ENCODE measurements at places on chromosomes 11 and 22. TPM values are rescaled to one million over a fixed set of nuclear protein-coding genes. Genes with fewer than 3 reads are reported as not detected.
A peak's percentile ranks its signal among the peaks of the same experiment; 100 is the strongest.

The OR51E2 gene
- total RNA-seq, result not detected

GRCh38 chr11:113673550-113674396, 32.3 kb downstream of the TMPRSS5 start:
- no peak for DNase-seq

GRCh38 chr11:93623179-93623578, 38.3 kb upstream of the CEP295 start:
- no peak for DNase-seq

DNA sequence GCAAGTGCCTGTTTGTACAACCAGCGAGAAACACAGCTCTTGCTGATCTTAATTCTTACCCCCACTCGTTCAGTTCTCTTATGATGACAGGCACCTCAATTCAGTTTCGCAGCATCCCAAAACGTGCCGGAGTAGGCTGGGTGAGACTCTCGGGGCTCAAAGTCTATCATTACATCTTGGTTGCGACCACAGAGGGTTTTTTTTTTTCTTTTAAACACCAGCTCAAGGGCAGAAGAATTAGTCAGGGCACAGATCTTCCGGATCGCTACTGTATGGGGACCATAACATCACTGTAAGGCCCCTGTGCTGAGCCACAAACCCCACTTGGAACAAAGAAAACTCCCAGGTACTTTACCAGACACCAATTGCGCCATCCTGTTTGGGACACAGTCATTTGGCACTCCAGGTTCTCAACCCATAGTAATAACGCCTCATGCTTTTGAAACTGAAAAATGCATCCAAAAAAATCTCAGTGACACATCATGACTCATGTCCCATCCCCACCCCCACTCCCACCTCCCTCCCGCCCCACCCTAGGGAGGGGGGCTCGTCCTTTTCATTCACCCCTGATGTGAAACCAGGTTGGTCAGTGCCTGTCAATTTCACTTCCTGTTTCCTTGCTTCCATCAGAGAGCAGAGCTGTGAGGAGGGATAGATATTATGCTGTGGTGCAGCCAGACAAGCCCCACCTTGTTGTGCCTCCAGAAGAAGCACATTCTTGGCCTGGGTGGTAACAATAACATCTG, 41.0 kb upstream of the CD5 start:
- peak; percentile 93 for DNase-seq

The CHRDL2 gene
- not detected for total RNA-seq

The MS4A3 gene
- not detected for total RNA-seq

- peak; percentile 64 for DNase-seq
Observed at GRCh38 chr11:79794484-79795393, 353.9 kb upstream of the TENM4 start.

GRCh38 chr11:7495882-7496551, 10.7 kb downstream of the OLFML1 start:
- DNase-seq, result no peak

DNA sequence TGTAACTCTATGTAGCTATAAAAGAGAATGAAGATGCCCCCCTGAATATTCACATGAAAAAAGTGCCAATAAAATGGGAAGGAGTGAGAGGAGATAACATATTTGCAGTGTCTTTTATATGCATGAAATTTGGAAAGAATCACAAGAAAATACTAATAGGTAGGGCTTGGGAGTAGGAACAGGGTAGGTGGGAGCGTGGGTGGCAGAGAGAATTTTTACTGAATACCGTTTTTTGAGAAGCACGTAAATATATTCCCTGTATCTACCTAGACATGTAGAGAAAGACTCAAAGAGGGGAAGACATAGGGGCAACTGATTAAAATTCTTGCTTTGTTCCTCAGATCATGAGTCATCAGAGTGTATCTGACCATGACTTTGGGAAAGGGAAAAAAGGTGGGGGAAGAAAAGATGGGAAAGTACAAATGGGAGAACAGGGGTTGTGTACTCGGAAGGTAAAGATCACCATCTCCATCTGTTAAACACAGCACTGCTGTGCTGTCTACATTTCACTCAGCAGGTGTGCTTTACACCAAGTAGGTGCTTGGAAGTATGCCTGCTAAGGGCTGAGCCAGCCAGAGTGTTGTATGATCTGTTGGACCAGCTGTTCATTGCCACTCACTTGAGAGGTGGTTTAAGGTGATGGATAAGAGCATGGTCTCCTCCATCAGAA, 16.0 kb downstream of the PRR5L start:
- DNase-seq, result no peak

DNA sequence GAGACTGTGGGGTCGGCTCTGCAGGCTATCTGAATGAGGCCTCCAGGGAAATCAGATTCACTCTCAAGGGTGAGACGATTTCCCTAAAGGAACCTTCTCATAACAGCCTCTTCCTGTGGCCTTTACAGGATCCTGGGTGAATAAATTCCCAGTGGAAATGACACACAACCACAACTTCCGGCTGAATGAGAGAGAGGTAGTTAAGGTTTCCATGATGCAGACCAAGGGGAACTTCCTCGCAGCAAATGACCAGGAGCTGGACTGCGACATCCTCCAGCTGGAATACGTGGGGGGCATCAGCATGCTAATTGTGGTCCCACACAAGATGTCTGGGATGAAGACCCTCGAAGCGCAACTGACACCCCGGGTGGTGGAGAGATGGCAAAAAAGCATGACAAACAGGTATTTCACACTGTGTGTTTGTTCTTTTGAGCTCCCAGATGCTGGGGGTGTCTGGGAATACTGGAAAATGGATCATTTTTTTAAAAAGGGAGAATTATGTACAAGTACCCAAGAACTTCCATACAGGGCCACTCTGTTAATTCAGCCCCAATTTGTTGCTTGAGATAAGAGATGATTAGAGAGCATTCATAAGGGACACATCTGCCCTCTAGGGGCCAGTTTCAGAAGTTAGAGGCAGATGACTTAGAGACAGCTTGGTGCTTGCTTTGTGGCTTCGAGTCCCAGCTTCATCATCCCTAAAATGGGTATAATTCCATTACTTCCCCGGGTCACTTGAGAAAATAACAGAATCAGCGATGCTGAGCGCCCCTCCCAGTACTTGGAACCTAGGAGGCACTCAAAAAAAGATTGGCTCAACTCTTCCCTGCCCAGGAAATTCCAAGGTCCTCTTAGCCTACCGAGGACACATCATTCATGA, 10.2 kb downstream of the SERPIND1 start:
- peak; percentile 39 for DNase-seq

- DNase-seq, result no peak
Observed at GRCh38 chr11:2156416-2157182, 4.4 kb downstream of the INS start.

GRCh38 chr11:339963-340362, 19.3 kb upstream of the IFITM3 start:
- DNase-seq, result no peak

GRCh38 chr11:71339396-71339881, 87.1 kb upstream of the SHANK2 start:
- DNase-seq, result peak; percentile 67

The OR52H1 gene
- total RNA-seq, result not detected

- no peak for DNase-seq
Observed at GRCh38 chr11:117639601-117640000, 157.4 kb downstream of the DSCAML1 start.

The CCDC15 gene
- 5.7 TPM for total RNA-seq

DNA sequence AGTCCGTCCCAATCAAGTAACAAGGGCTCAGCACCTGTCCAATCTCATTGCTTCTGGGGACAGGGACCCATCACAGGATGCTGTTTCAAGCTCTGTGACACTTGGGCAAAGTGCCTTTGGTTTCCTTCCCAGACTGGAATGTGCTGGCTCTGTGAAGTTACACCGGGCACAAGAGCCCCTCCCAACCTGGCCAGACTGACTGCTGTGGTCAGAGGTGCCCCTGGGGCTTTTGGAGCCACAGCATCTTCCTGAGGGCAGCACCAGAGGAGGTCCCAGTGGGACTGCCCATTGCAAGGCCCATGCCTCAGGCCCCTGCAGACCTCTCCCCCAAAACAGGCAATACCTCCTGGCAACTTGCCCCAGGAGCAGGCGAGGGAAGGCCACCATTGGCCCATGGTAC, 155.2 kb upstream of the GRK3 start:
- no peak for DNase-seq

DNA sequence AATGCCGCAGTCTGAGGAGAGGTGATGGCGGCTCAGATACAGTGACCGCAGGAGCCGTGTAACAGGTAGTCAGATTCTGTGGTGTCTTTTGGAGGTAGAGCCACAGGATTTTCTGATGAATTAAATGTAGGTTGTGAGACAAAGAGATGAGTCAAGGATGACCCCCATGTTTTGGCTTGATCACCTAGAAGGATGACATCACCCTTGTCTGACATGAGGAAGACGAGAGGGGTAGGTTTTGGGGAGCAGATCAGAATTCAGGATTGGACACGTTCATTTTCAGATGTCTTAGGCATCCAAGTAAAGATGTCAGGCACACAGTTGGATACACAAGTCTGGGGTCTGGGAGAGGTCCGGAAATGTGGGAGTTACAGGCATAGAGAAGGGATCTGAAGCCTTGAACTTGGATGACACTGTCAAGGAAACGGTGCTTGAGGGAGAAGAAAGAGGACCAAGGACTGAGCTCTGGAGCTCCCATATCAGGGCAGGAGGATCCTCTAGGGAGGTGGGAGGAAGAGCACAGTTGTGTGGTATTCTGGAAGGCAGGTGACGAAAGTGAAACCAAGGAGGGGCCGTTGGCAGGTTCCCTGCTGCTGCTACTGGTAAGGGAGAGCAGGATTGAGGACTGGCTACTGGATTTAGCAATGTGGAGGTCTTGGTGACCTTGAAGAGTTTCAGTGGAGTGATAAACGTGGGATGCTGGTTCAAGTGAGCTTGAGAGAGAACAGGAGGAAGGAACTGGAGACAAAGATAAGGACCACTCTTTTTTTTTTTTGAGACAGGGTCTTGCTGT, 12.6 kb upstream of the GDPD5 start:
- no peak for DNase-seq

DNA sequence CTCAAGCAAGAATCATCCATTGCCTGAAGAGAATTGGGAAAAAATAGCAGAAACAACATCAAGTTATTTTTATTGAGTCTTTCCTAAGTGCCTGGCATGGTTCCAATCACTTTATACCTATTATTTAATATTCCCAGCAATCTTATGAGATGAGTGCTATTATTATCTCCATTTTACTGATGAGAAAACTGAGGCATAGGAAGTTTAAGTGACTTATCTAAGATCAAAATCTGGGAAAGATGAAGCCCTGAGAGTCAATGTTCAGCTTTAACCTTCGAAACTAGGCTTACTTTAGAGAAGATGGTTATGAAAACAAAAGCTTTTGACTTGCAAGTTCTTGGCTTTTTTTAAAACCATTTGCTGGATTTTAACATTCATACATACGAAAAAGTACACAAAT, 141.6 kb downstream of the APIP start:
- DNase-seq, result no peak

GRCh38 chr11:110349138-110349996, 53.0 kb upstream of the RDX start:
- DNase-seq, result no peak

The ARL2 gene
- 93.3 TPM for total RNA-seq

The ENTHD1 gene
- not detected for total RNA-seq

The DEUP1 gene
- not detected for total RNA-seq

The E2F8 gene
- 4.4 TPM for total RNA-seq

GRCh38 chr11:66479394-66480116, 679 bp upstream of the DPP3 start:
- DNase-seq, result peak; percentile 83

DNA sequence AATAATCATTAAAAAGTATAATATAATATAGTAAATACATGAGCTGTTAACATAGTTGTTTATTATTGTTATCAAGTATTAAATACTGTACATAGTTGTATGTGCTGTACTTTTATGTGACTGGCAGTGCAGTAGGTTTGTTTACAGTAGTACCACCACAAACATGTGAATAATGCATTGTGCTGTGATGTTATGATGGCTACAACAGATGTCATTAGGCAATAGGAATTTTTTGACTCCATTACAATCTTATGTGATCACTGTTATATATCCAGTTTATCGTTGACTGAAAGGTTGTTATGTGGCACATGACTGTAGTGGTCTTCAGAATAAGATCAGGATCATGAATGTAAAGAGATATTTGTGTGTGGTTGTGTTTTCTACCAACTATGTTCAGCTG, 577.8 kb downstream of the JRKL start:
- DNase-seq, result no peak

DNA sequence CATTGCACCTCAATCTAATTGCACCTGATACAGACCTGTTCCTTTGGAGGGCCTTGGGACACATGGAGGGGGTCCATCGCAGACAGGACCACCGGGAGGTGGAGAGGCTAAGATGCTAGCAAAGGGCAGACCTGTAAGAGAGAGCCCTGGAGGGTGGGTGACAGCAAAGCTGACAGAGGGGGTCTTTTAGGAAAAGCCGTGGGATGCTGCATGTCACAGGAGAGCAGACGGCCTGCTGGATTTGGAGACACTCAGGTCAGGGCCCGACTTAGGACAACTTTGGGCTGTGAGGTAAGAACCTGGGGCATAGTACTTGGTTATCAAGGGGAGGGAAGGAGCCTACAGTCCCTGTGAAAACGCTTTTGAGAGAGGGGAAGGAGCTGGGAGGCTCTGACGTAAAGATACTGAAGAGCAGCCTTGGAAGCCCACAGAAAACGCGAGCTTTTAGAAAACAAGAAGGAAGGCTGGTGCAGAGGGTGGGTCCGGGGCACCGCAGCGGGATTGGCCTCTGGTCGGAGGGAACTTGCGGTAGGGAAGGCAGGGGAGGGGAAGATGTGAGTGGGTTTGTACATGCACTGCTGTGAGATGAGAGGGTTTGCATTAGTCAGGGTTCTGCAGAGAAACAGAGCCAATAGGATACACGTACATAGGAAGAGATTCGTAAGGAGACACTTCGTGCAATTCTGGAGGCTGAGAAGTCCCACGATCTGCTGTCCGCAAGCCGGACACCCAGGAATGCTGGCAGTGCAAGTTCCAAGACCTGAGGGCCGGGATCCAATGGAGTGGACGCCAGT, 868.5 kb downstream of the TBC1D22A start:
- DNase-seq, result no peak

The OR52N4 gene
- total RNA-seq, result not detected

DNA sequence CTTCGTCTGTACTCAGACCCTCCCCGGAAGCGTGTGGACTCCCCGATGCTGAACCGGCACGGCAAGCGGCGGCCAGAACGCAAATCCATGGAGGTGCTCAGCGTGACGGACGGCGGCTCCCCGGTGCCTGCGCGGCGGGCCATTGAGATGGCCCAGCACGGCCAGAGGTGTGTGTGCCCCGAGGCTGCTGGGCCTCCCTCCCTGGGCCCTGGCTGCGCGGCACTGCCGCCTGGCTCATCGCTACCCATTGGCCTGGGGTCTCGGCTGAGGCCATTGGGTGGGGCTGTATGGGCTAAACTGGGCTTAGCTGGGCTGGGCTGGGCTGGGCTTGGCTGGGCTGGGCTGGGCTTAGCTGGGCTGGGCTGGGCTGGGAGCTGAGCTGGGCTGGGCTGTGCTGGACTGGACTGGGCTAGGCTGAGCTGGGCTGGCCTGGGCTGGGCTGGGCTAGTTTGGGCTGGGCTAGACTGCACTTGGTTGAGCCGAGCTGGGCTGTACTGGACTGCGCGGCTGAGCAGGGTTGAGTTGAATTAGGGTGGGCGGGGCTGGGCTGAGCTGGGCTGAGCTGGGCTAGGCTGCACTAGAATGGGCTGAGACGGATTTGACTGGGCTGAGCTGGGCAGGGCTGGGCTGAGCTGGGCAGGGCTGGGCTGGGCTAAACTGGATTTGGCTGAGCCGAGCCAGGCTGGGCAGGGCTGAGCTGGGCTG, 40.7 kb downstream of the MOB2 start:
- no peak for DNase-seq

GRCh38 chr11:66111158-66111557, 41.1 kb downstream of the PACS1 start:
- no peak for DNase-seq

Measured in foreskin keratinocyte (primary cell).